Tracheal epithelial cell (primary cell): ENCODE measurements at places on chromosomes 7 and 10. TPM values are rescaled to one million over a fixed set of nuclear protein-coding genes. Genes with fewer than 3 reads are reported as not detected.

Gene PNLIPRP1
- total RNA-seq = not detected in 2 replicates

Gene ASIC3
- 0.21 TPM in 1 of 2 replicates, not detected in the other for total RNA-seq

Gene MAT1A
- total RNA-seq = under 0.01 TPM in 1 of 2 replicates, not detected in the other

Gene RARRES2
- total RNA-seq = 0.21 and 9.2 TPM in 2 replicates

Gene PYROXD2
- 2.1 and 17.1 TPM in 2 replicates for total RNA-seq
